Fibroblast of skin of right quadriceps (primary cell): ENCODE measurements at places on chromosomes 3 and 15.
A peak's percentile ranks its signal among the peaks of the same experiment; 100 is the strongest.

DNA sequence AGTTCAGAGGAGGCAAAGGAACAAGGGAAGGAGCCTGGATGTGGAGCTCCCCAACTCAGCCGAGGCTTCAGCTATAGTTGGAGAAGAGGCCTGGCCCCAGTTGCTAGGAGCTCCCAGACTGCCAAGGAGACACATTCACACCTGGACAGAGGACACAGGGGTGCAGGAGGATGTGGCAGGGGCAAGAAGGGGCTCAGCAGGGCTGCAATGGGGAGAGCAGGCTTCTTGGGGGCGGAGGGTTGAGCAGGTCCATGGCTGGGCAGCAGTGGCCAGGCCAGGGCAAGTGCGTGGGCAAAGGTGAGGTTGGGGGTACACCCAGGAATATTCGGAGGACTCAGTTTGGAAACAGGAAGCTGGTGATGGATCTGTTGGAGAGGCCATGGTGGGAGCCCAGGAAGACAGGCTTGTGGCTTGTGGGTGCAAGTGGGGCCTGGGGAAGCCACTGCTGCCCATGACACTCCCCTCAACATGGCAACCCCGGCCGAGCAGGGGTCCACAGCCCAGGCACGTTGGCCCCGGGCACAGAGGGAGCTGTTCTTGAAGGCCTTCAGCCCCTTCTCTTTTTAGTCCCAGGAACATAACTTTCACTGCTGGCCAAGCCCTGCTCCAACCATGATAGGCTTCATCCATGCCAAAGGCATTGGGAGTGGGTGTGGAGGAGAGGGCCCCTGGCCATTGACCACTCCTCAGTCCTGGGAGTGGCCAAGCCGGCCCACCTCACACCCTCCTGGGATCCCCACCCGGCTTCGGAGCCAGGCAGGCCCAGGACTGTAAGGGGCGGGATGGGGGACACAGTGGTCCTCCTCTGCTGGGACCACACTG, 33.3 kb downstream of the TSPAN3 start:
- no peak for DNase-seq

DNA sequence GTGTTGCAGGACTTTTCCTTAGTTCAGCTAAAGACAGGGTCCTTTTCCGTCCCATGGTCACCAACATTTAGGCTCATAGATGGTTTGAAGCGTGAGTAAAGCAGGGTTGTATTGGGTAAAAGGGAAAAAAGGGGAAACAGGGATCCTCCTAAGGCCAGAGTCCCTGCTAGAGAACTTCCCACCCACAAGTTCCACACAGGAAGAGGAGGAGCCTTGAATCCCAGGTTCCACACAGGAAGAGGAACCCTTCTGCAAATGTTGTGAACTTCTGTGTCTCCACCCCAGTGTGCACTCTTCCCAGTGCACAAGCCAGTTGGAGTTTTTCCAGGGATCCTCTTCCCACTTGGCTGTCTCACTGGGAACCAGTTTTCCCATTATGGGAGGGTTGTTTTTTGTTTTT, 27.6 kb upstream of the ATP8B4 start:
- DNase-seq, result peak; percentile 3

DNA sequence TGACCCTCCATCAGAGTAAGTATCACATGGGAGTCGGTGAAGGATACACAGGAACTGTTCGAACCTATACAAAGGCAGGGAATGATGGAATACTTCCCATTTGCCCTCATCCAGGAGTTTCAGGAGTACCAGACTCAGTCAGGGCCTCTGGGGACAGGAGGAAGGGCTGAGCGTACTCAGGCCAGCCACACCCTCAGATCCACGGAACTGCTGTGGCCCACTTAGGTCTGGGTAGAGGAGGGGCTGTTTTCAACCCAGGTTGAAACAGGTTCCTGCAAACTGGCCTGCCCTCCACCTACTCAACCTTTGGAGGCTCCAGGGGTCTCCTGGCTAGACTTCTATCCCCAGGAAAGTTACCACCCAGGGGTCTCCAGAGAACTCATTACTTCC, 6.7 kb upstream of the IGDCC3 start:
- no peak for DNase-seq

DNA sequence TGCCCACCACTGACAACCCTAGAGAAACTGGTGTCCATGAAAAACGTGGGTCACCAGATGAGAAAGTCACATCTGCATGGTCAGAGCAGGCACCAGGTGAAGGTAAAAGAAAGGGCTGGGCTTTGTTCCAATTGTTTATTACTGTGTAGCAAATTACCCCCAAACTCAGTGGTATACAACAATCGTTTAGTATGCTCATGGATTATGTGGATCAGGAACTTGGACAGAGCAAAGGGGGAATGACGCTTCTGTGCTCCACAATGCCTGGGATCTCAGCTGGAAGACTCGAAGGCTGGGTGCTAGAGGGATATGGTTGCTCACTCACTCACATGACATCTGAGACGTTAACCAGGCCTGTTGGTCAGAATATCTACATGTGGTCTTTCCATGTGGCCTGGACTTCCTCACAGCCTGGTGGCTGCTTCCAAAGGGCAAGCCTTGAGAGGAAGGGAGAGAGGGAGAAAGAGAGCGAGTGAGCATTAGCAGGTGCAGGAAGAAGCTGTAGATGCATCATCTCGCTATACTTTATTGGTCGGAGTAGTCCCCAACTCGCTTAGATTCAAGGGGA, 44.9 kb downstream of the LPP start:
- DNase-seq, result no peak

DNA sequence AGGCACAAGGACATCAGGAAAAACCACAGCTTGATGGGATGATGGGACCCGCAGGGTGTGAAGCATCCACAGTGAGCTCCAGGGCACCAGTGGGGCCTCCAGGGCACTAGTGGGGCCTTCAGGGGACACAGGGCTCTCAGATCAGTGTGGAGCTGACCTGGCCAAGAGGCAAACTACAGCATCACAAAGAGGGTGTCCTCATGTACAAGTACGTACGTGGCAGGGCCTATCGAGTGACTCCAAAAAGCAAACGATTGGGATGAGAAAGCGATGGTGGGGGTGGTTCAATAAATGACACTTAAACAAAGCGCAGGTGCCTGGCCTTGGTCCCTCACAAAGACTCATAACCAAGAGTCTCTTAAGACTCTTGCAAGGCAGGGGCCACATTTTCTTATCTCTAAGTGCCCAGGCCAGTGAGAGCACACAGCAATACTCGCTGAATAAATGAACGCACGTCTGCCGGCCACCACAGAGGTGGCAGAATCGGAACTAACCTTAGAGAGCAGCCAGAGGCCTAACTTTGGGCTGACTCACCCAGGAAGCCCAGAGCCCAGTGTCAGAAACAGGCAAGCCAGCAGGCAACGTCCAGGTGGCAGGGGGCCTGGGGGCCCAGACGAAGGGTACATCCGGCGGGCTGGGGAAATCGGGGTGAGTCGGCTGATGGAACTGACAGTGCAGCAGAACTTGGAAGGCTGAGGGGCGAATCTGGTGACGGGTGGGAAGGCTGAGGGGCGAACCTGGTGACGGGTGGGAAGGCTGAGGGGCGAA, 8.7 kb downstream of the PCSK6 start:
- DNase-seq, result no peak

DNA sequence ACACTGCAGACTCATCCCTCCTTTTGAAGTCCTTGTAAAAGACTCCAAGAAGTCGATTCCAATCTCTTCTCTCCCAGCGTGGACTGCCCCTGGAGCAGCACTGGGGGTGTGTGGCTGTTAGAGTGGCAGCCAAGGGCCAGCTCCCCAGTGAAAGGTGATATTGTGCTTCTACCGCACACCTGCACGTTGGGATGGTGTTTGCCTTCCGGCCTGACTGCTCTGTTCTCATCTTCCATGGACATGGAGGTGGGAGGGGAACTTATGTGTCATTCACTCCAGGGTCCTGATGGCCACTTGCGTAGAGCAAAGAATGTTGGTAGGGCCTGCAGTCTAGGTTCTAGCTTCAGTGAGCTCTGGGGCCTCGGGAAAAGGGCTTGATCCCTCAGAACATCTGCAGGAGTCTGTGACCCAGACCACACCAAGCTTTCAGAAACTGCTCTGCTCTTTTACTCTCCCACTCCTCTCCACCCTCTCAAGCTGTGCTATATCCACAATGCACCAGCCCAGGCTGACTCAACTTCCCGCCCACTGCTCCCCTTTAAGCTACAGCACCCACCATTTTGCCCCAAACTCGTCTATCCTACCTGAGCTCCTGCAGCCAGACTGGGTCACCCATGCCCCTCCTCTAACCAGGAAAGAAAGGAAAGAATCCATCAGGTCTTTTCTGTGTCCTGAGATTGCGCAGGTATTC, 31.3 kb downstream of the LIPC start:
- DNase-seq, result no peak

DNA sequence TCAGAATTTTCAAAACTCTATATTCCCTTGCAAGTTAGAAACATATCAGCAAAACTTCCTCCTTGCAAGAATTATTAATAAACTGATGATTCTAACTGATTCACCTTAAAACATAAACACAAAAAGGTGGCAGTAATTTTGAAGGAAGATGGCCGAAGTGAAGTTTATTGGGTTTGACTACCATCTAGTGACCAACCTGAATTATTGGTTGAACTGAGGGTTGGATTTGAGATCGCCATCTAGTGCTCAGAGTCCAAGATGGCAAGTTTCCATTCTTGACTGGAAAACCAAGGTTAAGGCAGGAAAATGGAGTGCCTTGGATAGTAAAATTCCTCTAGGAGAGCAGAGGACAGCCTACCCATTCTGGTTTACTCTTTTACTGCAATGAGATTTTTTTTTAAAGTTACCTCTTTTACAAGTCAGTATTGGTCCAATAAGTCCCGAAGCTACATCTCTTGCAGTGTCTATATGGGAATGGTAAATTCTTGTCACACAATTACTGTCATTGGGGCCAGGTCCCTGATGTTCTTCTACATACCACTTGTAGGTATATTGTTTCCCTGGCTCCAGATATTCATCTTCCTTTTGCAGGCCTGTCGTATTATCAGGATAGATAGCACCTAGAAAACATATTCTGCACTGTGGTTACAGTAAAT, 51.6 kb upstream of the CP start:
- DNase-seq, result peak; percentile 87

- no peak for DNase-seq
These were observed 2.5 kb upstream of the GJD2 start for GRCh38 chr15:34757262-34757661.
